ENCODE measurements at places on chromosomes 5 and 9.

GRCh38 chr5:122600924-122601323 is 174.0 kb upstream of the SNX2 start:
- no peak for DNase-seq

- no peak for DNase-seq
Observed at GRCh38 chr9:103680581-103680980, 413.5 kb upstream of the SMC2 start.

- DNase-seq, result no peak
Observed at GRCh38 chr5:73938938-73939320, 312.9 kb downstream of the ARHGEF28 start.

- DNase-seq, result no peak
Observed at GRCh38 chr5:149666212-149666852, 63.8 kb upstream of the PPARGC1B start.
